ENCODE measurements at places on chromosomes 6 and 20. TPM values are rescaled to one million over a fixed set of nuclear protein-coding genes. Genes with fewer than 3 reads are reported as not detected.
A peak's percentile ranks its signal among the peaks of the same experiment; 100 is the strongest.

DNA sequence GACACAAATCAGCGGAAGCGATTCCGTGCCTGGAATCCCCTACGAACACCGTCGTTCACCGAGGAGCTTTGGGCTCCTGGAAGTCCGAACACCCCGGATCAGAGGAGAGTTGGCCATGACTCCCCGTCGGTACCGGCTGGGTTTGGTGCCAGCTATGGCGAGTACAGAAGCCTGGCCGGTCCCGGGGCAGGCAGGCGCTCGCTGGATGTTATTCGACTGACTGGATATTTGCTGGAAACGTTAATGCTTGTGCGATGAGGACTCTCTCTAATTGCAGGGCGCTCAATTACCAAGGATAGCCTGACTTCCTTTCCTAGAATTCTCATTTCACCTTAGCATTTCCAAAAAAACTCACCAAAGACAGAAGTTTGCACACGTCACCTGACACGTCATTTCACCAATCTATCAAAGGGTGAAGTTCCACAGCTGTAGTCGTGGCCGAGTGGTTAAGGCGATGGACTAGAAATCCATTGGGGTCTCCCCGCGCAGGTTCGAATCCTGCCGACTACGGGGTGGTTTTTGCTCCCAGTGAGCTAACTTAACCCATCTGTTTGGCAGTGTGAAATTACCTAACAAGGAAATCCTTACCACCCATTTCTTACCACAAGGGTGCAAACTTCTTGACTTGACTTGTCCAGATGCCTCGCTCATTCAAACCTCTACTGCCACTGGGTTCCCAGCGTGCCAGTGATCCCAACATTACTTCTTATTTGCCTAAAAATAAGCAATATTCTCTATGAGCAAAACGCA is 22.7 kb upstream of the ZNF184 start:
- peak overlapping the region; percentile 71 for H3K4me3 ChIP-seq
- H3K4me1 ChIP-seq, result no peaks in the 10 kb centered on the region
- no peaks in the 10 kb centered on the region for H3K27me3 ChIP-seq
- H3K27ac ChIP-seq, result peak overlapping the region; percentile 19

CLPSL1 gene
- total RNA-seq, result not detected

RIPOR3 gene
- total RNA-seq, result 0.54 TPM

DNA sequence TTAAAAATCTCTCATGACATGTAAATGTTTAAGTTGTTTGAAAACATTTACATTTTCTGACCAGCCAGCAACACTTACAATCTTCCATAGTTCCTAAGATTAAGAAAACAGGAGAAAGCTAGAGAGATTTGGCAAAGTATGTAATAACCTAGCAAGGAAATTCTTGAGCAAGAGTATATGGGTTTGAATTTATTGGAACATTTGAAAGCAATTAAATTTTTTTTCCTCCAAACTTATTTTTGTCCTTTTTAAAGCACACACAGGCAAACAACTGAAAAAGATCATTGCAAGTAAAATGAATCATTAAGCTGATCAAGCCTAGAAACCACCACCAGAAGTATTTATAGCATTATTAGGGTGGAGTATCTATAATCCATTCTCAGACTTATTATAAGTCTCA is 20.1 kb upstream of the ZNF217 start:
- no peaks in the 10 kb centered on the region for H3K27me3 ChIP-seq
- H3K27ac ChIP-seq, result peak overlapping the region; percentile 63
- no peaks in the 10 kb centered on the region for H3K36me3 ChIP-seq
- no peak for DNase-seq

- no peak overlapping the region for H3K27ac ChIP-seq
- H3K4me1 ChIP-seq, result no peaks in the 10 kb centered on the region
- DNase-seq, result no peak
Measured at GRCh38 chr6:79755967-79756366, 124.8 kb downstream of the SH3BGRL2 start.

DNA sequence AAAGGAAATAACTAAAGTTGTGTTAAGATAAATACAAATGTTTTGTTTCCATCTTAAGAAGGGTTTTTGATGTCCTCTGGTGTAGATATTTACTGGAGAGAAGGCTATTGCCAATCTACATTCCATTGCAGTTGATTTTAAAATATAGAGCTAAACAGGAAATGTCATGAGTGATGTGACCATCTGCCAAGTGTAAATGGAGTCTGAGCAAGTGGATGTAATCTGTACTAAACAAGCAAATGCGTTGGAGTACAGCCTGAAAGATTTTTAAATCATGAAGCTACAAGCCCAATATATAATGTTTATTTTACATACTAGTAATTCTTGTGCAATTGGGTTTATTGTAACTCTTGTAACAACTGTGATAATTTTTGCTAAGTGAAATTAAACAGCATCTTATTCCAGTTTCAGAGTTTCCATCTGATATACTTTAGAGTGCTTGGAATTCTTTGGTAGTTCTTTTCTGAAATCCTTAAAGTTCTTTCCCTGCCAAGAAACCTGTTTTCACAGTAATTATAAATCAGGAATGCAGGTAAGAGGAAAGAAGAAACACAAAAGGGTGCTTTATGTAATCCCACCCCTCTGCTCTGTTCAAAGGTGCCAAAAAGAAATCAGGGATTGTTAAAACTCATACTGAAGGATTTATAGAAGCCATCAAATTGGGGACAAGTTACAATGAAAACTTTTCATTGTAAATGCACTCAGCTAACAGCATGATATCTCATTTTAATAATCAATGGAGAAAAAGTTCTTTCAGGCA is 47.2 kb upstream of the FLRT3 start:
- no peaks in the 10 kb centered on the region for H3K36me3 ChIP-seq
- H3K4me1 ChIP-seq, result no peaks in the 10 kb centered on the region
- no peak overlapping the region for H3K27ac ChIP-seq

MCUR1 gene
- 5.6 TPM for total RNA-seq

RNF217 gene
- total RNA-seq, result 16.7 TPM

TRIM31 gene
- not detected for total RNA-seq

OR12D3 gene
- total RNA-seq, result not detected

CEP43 gene
- total RNA-seq, result 19.4 TPM

DNA sequence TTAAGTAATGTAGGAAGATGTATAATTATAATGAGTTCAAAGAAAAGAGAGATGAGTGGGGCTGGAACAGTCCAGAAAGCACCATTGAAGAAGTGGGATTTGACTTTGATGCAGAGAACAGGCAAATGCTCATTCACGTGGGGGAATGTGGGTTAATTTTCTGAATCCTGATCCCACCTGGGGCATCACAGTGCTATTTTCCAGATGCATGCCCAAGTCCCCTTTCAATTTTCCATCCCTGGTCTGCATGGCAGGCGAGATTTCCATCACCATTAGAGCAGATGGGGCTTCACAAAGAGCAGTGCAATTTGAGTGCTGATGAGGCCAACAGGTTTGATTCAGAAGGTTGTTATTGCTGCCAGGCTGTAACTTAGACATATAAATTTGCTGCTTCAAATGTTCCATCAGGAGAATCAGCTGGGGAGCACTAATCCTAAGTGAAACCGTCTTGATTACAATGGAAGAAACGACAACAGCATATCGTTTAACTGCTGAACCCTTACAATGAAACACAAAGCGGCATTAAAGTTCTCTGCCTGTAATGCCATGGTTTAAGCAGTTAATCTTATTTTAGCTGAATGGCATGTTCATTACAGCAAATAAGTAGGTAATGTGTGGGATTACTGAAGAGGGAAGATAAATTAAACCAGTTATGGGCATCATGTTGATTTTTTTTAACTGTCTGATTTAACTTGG is 45.2 kb downstream of the OSTM1 start:
- H3K36me3 ChIP-seq, result 0 out of 2 replicates have a peak, but pooled peaks cover 3% of the 10 kb centered on the region
- no peak for DNase-seq
- H3K4me3 ChIP-seq, result no peak overlapping the region
- no peaks in the 10 kb centered on the region for H3K27me3 ChIP-seq

NKX2-4 gene
- not detected for total RNA-seq

COL12A1 gene
- total RNA-seq, result 502 TPM

GRCh38 chr20:62238569-62239277 is 402 bp downstream of the OSBPL2 start:
- H3K27me3 ChIP-seq, result peaks cover 10% of the 10 kb centered on the region
- peaks cover 4% of the 10 kb centered on the region for H3K4me1 ChIP-seq
- peak overlapping the region; percentile 77 for H3K27ac ChIP-seq
- no peak for DNase-seq

SLC13A3 gene
- total RNA-seq, result 2.5 TPM

- H3K27me3 ChIP-seq, result no peaks in the 10 kb centered on the region
- DNase-seq, result no peak
- H3K4me1 ChIP-seq, result 0 out of 2 replicates have a peak, but pooled peaks cover 8% of the 10 kb centered on the region
- no peaks in the 10 kb centered on the region for H3K36me3 ChIP-seq
- no peak overlapping the region for H3K27ac ChIP-seq
- peak overlapping the region; percentile 54 for H3K4me3 ChIP-seq
Measured at GRCh38 chr6:101402622-101403031, 9.1 kb downstream of the GRIK2 start.

GRCh38 chr6:47423079-47423478 is 54.5 kb upstream of the CD2AP start:
- no peak overlapping the region for H3K4me3 ChIP-seq
- no peaks in the 10 kb centered on the region for H3K36me3 ChIP-seq
- DNase-seq, result peak; percentile 1
- H3K27me3 ChIP-seq, result no peaks in the 10 kb centered on the region
- no peaks in the 10 kb centered on the region for H3K4me1 ChIP-seq
- no peak overlapping the region for H3K27ac ChIP-seq

DNA sequence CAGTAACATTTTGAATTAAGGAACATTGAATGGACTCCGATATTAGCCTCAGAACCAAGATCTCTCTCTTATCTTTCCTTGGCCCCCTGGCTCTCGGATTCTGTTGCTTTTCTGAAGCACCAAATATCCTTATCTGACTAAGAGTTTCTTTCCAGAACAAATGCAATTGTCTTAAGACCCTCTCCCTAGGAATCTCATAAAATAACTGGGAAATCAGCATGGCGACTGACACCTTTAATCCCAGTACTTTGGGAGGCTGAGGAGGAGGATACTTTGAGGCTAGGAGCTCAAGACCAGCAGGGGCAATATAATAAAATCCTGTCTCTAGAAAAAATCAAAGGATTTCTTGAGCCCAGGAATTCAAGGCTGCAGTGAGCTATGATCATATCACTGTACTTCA is 984.5 kb downstream of the HACE1 start:
- no peak for DNase-seq
- no peaks in the 10 kb centered on the region for H3K27me3 ChIP-seq
- H3K4me3 ChIP-seq, result no peak overlapping the region
- H3K27ac ChIP-seq, result no peak overlapping the region
- H3K4me1 ChIP-seq, result no peaks in the 10 kb centered on the region
- H3K36me3 ChIP-seq, result no peaks in the 10 kb centered on the region

DNA sequence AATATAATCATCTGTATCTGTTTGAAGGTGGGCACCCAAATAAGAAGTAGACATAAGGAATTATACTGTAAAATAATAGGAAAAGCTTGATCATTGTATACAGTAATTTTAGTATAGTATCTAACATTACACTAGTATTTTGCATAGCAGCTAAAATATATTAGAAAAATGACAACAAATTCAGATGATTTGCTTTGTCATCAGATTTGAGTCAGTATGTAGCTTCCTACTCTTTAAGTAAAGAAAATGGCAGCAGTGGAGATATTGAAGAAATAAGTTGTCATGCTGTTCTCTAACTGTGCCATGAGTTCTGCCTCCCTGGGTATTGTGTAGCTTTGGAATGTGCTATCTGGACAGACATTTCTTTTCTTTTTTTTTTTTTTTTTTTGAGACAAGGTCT is 74.4 kb downstream of the TIAM2 start:
- H3K36me3 ChIP-seq, result no peaks in the 10 kb centered on the region
- H3K4me3 ChIP-seq, result no peak overlapping the region
- no peak overlapping the region for H3K27ac ChIP-seq
- no peaks in the 10 kb centered on the region for H3K27me3 ChIP-seq

DNA sequence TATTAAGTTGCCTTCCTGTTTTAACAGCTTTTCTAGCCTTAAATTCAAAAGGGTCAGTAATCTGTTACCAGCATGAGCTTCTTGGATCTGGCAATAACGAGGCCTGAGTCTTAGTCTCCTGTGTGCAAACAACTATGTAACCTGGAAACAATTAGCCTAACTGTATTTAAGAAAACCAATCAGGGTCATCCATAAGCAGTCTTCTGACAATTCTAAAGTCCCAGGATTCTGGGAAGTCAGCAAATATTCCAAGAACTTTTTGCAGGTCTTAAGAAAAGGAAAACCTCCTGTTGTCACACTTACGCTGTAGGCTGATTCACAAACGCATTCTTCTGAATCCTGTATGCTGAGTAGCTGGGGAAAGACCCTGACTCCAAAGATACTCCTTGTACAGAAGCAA is 90.4 kb downstream of the COL12A1 start:
- no peak overlapping the region for H3K27ac ChIP-seq
- peaks cover 6% of the 10 kb centered on the region for H3K4me1 ChIP-seq
- H3K36me3 ChIP-seq, result peaks cover 32% of the 10 kb centered on the region
- no peaks in the 10 kb centered on the region for H3K27me3 ChIP-seq
